HuH-7 (cell line): ENCODE measurements at places on chromosomes 7 and 10.

- DNase-seq, result no peak
These were observed 17.6 kb downstream of the AKR1C1 start for GRCh38 chr10:4980793-4981192.

- no peak for DNase-seq
These were observed 115.1 kb downstream of the C10orf105 start for GRCh38 chr10:71604324-71605018.

DNA sequence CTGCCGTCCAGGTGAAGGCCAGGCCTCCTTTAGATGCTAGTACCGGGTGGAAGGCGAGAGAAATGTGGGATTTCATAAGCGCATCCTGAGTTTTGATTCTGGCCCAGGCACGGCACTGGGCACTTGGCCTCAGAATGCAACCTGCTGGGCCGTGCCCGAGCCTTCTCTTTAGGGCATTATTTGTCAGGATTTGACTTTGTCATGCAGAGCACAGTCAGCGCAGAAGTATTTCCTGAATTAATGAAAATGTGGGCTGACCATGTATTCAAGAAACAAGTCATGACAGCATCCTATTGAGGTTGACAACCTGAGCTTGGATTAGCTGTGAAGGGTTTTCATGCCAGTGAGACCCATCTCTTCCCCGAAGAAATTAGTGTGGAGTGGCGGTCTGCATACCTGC lies 34.4 kb downstream of the RCC1L start:
- DNase-seq, result no peak

GRCh38 chr10:68296843-68297663 lies 34.8 kb upstream of the HNRNPH3 start:
- DNase-seq, result no peak

DNA sequence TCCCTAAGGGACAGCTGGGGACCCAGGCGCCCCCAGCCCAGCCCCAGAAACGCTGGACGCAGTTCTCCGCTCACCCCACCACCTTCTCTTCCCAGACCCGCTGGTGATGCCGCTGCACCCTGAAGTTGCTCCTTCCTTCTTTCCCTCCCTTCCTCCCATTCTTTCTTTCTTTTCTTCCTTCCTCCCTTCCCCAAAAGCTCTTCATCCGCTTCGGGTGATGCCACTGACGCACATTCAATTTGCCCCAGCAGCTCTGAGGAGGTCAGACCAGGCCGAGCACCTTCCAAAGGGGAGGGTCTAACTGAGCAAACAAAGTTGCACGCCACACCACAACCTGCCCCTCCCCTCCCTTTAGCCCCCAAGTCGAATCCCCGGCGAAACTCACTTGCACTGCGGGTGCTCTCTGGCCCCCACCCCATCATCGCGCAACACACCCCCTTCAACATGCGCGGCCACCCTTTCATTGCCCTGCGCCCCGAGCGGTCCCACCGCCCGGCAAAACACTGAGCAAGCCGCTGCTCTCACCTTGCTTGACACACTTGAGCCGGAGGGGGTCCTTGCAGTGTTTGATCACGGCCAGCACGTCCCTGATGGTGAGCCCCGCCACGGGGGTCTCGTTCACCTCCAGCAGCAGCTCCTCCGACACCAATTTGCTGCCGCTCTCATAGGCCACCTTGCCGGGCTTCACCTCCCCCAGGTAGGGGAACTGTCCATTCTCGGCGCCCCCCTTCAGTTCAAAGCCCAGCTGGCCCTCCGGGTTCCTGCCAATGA lies 787 bp downstream of the MAGI2 start:
- DNase-seq, result peak; percentile 20

DNA sequence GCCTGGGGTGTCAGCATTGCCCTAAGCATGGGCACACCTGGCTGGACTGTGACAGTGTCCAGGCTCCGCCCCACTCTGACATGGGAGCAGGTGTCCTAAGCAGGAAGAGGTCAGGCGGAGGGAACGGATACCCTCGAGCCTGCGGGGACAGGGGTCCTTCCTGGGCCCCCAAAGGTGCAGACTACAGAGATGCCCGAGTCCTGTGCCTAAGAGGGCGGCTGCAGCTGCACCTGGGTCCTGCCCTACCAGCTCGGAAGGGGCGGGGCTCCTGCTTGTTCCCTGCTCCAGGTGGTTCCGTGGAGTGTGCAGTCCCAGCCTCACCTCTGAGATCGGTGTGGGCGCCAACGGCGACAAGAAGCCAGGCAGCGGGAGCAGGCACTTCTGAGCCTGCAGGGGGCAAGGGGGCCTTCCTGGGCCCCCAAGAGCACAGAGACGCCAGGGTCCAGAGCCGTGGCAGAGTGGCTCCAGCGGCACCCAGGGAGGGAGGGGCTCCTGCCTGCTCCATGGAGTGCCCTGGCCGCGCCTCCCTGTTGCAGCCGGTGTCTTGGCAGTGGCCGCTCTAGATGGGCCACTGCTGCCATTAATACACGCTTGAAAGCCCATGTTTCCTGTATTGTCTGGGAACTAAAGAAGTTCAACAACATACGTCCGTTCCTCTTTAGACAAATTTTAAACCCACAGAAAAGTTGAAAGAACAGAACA lies 64.5 kb upstream of the CACNA2D1 start:
- DNase-seq, result no peak

GRCh38 chr7:80649011-80649410 lies 10.6 kb downstream of the CD36 start:
- DNase-seq, result no peak

DNA sequence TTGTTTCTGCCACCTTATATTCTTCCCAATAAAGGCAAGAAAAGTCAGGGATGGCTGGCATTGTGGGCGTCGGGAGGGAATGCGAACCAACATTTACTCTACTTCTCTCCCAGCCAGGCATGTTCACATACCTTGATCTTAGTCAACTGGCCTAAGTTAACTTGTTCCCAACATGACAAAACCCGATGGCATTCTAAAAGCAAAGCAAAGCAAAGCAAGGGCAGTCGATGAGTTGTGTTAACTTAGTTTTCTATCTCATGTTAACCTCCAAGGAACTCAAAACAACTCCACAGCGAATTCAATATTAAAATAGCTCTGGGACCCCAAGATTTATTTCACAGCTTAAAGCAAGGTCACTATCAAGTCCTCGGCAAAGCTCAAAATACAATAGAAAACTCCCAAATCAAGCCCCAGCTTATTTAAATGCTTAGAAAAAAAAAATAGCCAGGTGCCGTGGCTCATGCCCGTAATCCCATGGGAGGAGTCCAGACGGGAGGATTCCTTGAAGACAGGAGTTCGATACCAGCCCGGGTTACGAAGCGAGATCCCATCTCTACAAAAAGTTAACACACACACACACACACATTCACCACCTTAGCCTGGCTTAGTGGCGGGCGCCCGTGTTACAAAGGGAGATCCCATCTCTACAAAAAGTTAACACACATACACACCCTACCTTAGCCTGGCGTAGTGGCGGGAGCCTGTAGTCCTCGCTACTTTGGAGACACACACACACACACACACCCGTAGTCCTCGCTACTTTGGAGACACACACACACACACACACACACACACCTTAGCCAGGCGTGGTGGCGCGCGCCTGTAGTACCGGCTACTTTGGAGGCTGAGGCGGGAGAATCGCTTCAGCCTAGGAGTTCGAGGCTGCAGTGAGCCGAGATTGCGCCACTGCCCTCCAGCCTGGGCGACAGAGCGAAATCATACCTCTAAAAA lies 901 bp upstream of the CCNY start:
- DNase-seq, result no peak

GRCh38 chr10:986137-986825 lies 2.0 kb upstream of the GTPBP4 start:
- no peak for DNase-seq

- no peak for DNase-seq
These were observed 39.8 kb downstream of the SLC37A3 start for GRCh38 chr7:140358412-140359051.

- DNase-seq, result peak; percentile 14
These were observed 472.0 kb downstream of the KCNMA1 start for GRCh38 chr10:77165445-77166208.

DNA sequence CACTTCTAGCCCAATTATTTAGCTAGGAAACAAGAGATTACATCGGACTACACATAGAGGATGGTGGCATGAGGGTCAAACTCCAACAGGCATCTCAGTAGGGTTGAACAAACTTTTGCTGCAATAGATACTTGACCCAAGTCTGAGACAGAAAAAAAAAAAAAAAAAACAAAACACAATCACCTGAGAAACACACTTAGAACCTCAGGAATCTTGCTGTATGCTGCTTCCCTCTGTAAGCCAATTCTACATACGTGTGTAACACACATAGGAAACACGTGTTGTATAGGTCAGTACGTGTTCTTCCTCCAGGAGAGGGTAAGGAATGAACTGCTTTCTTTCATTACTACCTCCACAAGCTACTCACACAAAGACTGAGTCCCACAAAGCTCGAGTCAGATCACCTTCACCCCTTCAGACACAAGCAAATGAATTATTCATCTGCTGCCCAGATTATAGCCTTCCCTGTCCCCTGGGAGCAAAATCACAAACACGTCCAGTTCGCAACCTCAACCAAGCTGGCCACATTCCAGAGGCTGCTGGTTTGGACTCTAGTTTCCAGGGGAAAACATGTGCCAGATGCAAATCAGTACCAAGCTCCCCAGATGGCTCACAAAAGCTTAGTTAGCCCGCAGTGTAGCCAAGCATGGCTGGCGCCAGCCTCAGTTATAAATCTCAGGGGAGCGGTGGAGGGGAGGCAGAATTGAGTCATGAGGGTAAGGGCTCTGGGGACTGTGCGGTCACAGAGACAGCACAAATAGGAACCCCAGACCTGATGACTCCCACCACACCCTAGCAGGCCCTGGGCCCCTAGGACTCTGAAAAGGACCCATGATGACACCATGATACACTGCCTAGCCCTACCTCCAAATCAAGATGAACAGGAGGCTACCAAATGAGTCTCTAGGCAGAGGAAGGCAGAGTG lies 15.1 kb downstream of the PSAP start:
- no peak for DNase-seq

DNA sequence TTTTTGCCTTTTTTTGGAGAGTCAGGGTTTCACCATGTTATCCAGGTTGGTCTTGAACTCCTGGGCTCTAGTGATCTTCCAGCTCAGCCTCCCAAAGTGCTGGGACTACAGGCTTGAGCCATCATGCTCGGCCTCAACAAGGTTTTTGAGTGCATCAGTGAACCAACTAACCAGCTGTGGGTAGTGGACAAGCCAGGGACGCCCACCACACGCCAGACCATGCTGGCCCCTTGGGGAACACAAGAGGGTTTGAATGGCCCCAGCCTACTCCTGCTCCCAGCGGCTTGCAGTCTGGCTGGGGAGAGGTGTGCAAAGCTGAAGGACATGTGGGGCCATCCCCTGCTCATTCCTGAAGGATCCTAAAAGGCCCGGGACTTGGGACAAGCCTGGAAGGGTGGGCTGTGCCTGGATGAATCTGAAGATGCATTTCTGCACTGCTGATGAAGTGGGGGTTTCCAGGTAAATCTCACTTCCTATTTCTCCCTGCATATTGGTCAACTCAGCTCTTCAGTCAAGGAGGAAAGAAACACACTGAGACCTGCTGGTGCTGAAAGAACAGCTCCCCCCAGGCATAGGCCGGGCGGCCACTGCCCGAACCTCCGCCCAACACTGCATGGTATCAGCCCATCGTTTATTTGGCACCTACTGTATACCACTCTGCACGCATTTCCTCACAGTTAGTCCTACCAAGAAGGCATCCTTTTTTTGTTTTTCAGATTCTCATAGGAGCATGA lies 6.9 kb downstream of the MMD2 start:
- no peak for DNase-seq

- no peak for DNase-seq
These were observed 84.7 kb downstream of the PALS2 start for GRCh38 chr7:24657980-24658379.
